ENCODE measurements at places on chromosomes 4 and X. TPM values are rescaled to one million over a fixed set of nuclear protein-coding genes. Genes with fewer than 3 reads are reported as not detected.

DNA sequence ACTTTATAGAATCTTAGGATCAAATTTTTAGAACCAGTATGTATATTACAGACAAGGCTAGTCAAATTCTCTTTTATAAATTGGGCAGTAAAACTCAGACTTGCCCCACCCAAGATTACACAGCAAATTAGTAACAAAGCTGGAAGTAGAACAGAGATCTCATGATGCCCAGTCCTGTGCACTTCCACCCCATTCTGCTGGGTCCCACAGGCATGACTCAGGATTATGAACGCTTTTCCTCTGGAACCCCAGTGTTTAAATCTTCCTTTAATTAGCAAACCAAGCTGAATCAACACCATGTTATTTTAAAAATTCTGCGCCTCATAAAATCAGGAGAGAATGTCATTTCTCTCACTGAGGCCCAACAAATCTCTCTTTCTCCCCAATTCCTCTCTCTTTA lies 1.5 kb upstream of the IL13RA2 start:
- DNase-seq, result no peak

DNA sequence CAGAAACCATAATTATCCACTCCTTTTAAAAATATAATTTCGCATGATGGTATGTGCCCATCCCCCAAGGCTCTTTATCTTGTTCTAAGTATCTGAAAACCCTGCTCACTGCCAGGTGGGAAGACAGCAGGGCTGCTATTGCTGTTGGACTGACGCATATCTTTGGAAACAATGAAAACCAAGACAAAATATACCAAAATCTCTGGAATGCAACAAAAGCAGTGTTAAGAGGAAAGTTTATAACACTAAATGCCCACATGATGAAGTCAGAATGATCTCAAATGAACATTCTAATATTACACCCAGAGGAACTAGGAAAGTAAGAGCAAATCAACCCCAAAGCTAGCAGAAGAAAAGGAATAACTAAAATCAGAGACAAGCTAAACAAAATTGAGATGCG lies 162.0 kb downstream of the FAM47B start:
- no peak for DNase-seq

- no peak for DNase-seq
Observed at GRCh38 chr4:82437285-82438005, 7.1 kb downstream of the ENOPH1 start.

DNA sequence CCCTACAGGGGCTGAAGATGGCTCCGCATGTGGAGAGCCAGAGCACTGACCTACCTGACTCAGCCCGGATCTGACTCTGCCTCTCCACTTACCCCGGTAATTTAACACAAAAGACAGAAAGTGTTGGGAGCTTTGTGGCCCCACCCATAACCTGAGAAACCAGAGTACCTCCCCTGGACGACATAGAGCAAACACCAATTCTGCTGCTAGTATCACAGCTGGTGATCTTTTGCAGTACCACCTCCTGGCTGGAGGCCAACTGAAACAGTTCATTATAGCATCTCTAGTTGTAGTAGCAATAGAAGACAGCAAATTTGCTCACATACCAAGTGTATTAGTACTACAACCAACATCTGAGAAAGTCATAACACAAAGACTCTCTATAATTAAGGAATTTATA lies 443.9 kb downstream of the KLHL4 start:
- DNase-seq, result no peak

DNA sequence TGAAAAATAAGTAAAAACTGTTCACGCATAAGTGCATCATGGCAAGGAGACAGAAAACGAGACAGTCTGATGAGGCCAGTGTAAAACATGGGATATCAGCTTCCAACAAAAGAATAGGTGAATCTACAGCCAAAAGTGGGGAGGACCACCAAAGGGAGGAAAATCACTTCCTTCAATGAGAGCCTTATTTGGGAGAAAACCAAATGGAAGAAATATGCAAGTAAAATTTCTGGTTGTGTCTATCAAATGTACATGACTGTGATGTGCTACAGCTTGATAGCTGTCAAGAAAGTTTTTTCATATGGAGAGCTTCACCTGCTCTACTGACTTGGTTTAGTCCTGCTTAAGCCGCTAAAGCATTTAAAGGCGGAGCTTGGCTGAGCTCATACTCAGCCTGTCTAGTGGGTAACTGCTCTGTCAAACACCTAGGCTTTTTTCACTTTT lies 66.2 kb downstream of the MAGEA1 start:
- DNase-seq, result no peak

- DNase-seq, result no peak
Observed at GRCh38 chrX:8913655-8914409, 112.6 kb upstream of the FAM9A start.

Gene ARAF
- total RNA-seq, result 31.2 TPM

Data from omental fat pad (tissue), 4 donors.